ENCODE measurements at places on chromosomes 4 and X.

GRCh38 chr4:38940476-38940875 lies 72.9 kb downstream of the FAM114A1 start:
- DNase-seq: no peak

DNA sequence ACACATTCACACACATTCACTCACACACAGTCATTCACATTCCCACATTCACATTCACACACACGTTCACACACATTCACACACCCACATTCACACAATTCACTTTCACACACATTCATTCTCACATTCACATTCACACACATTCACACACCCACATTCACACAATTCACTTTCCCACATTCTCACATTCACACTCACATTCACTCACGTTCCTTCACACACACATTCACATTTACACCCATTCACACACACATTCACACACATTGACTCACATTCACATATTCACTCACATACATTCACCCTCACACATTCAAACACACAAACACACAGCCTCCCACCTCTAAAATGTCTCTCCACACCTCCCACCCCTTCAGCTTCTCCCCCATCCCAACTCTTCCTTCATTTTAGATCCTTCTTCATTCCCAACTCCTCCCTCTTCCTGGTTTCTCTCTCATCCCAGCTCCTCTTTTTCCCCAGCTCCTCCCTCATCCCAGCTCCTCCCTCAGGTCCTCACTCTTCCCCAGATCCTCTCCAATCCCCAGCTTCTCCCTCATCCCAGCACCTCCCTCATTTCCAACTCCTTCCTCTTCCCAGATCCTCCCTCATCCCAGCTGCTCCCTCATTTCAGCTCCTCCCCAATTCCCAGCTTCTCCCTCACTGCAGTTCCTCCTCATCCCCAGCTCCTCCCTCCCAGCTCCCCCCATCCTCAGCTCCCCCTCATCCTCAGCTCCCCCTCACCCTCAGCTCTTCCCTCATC lies 111.0 kb downstream of the FAM53A start:
- DNase-seq: no peak

GRCh38 chr4:101328063-101328602 lies 19.2 kb downstream of the PPP3CA start:
- DNase-seq: no peak

- no peak for DNase-seq
These were observed 23.1 kb upstream of the BLTP1 start for GRCh38 chr4:122129061-122129460.

DNA sequence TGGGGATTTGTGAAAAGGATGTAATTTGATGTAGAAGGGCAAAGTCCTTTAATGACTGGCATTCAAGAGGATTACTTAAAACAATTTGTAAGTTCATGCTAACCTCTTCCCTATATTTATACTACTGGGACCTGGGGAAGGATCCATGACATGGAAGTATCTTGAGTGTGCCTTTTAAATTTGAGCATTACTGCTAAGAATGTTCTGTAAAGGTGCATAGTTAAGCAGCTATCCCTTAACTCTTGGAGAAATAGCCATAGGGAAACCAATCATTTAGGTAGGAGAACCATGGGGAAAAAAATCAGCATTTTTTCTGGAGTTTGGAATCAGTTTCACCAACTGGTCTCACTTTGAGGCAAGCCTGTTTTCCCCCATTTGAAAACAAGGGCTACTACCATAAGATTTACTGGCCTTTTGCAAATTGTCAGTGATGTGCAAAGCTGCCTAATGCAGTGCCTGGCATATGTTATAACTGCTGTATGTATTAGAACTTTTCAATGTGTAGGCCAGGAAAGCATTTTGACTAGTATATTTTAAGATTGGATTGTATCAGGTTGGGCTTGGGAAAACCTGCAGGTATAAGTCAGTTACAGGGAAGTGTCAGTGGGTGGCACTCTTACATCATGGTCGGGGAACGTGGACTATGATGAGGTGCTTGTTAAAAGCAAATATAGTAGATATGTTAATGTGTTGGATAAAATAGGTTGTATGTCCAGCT lies 72.1 kb downstream of the PRSS12 start:
- DNase-seq: peak; percentile 34
